ENCODE measurements at places on chromosomes 3 and 15. TPM values are rescaled to one million over a fixed set of nuclear protein-coding genes. Genes with fewer than 3 reads are reported as not detected.

- DNase-seq = no peak
Observed at GRCh38 chr3:46496746-46497555, 825 bp upstream of the RTP3 start.

DNA sequence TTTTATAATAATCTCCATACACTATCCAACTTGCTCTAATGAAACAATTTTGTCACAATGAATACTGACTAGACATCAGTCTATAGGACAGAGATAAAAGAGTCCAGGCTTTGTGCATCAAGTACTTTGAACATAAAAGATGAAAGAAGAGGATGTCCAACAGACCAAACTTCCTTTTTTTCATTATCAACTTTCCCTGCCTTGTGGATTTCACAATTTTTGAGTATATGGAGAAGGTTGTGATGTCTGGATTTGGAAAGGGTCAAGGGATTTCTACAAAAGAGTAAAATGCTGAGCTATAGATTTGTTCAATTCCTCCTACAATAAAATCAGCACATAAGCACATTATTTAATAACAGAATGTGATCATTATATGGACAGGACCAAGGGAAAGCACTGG lies 25.7 kb downstream of the CD47 start:
- no peak for DNase-seq

DNA sequence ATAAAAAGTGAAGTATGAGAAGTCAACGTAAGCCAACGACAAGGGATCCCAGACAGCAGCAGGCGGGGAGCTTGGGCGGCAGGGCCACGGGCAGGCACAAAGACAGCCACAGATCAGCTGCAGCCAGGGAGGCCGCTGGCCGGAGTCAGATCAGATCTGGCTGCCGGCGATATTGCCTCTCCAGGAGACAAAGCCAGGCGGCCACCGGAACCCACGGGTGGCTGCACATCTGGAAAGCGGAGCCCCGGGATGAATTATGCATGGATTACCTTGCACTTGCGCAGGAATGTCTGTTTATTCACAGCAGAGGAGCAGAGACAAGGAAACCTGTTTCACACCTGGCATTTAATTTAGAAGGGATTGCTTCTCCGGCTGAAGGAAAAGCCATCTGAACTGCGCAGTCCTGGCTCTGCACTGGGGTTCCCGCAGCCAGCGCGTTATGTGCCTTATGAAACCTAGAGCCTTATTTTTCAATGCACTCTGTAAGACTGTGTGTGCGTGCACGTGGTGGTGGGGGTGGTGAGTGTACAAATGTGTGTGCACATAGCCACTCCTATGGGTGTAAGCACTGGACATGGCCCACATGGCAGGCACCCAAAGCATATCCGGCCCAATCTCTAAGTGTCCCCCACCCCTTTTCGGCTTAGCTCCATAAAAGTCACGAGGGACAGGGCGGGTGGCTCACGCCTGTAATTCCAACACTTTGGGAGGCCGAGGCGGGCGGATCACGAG lies 427.8 kb upstream of the MCTP2 start:
- DNase-seq = peak; percentile 56

DNA sequence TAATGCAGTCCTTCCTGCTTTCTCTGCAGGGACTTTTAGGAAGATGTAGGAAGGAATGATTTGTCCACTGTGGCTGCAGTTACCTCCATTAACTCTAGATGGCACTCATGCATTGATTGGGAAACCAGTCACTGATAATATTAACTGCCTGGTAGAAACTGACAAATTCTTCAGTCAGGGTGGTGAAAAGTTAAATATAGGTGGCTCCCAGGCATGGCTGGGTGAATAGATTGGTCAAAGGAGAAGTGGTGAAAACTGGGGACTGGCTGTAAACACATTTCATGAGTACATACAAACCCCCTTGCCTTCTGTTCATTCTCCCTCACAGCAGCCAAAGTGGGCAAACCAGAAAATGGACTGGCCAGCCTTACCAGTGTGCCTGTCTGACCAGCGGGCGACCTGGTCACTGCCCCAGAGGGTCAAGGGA lies 333.4 kb downstream of the THSD4 start:
- peak; percentile 63 for DNase-seq

DNA sequence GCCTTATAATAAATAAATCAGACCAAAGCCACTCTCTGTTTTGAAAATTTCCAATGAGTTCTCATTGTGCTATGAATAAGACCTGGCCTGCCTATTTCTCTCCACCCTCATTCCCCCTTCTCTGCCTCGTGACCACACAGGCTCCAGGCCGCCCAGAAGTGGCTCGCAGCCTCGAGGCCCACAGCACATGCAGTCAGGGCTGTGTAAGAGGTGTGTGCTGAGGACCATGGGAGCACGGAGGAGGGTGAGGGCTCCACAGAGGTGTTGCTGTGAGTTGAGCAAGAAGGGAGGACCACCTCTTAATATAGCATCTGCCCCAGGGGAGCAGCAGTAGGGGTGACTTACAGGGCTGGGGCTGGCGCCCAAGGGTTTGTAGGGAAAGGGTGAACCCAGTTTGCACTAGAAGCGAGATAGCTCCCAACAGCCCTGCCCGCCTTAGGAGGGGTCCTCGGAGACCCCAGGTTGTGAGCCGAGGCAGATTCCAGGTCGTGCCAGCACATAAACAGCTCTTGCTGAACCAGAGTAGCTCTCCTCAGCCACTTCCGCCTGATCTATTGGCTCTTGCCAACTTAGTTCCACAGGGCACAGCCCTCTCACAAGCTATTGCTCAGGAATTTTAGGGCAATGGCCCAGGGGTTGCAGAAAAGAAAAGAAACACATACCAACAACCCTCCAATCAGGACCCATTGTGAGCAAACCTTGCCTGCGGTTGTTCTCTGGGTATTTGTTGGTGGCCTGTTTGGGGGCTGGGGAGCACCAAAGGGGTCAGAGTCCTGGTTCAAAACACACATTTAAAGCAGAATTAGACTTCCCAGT lies 117.7 kb downstream of the MYLK start:
- DNase-seq = no peak

- no peak for DNase-seq
Observed at GRCh38 chr3:87615506-87615905, 339.1 kb upstream of the POU1F1 start.

DNA sequence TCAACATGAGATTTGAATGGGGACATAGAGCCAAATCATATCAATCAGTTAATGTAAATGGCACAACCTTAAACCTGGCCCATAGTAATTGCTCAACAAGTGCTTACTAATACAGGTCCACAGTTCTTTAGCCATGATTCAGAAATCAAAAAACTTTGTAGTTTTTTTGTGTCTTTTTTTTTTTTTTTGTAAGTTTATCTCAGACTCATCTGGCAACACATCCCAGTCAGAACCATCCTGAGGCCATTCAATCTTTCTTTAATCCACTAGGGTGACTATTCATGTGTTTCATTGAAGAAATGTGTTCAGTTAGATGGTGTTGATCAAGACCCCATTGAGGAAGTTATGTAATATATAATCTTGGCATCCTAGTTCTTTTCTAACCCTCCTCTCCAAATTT lies 65.4 kb downstream of the ABI3BP start:
- DNase-seq = no peak

GRCh38 chr3:37171144-37171543 lies 3.2 kb downstream of the LRRFIP2 start:
- no peak for DNase-seq

- no peak for DNase-seq
Observed at GRCh38 chr3:23720885-23721284, 84.9 kb upstream of the UBE2E1 start.

GRCh38 chr3:128436214-128436613 lies 30.5 kb downstream of the DNAJB8 start:
- DNase-seq = no peak

- no peak for DNase-seq
Observed at GRCh38 chr15:70357453-70357852, 259.7 kb upstream of the TLE3 start.

DNA sequence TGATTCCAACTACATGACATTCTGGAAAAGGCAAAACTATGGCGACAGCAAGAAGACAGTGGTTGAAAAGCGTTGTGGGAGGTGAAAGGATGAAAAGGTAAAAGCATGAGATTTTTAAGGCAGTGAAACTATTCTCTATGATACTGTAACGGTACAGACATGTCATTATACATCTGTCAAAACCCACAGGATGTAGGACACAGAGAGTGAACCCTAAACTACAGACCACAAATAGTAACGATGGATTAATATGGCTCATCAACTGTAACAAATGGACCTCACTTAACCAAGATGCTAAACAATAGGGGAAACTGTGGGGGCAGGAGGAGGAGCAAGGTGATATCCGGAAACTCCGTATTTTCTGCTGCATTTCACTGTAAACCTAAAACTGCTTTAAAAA lies 39.1 kb downstream of the MYO9A start:
- no peak for DNase-seq

DNA sequence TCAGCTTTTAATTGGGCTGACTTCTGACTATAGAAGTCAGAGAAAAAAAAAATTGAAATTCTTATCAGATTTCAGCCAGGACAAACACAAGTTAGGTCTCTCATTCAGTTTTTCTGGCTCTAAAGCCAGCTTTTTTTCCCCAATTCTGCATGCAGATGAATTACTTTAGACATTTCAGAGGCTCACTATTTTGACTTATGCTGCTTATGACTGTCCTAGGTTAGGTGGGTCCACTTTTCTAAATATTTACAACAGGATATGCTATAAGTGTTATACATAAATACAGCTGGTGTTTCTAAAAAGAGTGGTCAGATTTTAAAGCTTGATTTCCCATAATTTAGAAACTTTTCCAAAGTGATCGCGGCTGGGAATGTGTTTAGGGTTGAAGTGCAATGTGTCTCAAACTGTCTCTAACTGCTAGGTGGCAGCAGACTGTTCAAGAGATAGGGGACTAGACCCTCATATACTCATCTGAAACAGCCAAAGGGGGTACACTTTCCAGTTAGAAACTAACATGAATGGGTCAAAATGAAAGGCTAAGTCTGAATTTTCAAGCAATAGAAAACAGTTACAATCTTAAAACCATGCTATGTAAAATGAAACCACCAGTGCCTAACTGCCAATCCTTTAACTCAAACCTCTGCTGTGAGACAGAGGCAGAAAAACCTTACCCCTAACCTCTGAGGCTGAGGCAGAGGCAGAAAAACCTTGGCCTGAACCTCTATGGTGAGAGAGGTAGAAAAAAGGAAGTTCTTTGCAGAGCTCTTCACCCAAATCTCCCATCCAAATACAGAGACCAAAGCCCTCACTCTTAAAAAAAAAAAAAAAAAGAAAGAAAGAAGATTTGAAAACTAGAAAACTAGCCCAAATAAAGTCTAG lies 596.0 kb downstream of the NTRK3 start:
- no peak for DNase-seq

- DNase-seq = no peak
Observed at GRCh38 chr3:103787164-103787871, 1352.5 kb downstream of the ZPLD1 start.

DNA sequence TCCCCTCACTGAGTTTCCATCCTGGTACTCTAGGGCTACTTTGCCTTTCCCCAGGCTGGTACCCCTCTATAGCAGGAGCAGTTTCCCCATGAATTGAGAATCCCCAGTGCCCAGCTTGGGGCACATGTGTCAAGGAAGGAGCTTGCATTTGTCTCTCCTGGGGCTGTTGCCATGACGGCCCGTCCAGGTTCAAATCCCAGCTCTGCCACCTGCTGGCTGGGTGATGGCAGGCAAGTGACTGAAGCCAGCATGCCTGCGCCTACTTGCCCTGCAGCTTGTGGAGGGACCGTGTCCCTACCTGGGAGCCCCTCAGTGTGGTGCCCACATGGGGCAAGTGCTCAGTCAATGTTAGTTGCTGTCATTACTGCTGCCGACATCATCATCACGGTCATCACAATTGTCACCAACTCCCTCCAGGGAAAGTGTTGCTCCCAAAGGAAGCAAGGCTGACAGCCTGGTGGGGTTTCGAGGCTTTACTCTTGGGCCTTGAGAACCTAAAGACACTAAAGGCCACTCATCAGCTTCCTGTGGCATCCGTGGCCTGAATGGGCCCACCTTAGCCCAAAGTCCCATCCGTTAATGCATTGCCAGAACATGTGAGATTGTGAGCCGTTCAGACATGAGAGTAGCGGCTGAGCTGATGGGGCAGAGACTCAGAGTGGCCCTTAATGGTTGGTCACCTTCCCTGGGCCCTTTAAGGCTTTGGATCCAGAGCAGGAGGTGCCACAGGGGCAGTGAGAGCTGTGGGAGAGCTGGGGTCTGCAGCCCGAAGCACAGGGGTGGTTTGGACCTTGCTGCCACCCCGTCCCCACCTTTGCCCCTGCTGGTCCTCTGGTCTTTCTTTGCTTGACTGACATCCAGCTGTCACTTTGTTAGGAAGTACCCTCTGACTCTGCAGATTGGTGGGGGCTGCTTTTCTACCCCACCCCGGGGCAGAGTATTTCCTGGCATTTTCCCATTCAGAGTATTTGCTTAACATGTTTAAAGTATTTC lies 144.4 kb downstream of the DNAJB8 start:
- DNase-seq = no peak

GRCh38 chr3:94423578-94423977 lies 360.7 kb downstream of the NSUN3 start:
- peak; percentile 35 for DNase-seq

DNA sequence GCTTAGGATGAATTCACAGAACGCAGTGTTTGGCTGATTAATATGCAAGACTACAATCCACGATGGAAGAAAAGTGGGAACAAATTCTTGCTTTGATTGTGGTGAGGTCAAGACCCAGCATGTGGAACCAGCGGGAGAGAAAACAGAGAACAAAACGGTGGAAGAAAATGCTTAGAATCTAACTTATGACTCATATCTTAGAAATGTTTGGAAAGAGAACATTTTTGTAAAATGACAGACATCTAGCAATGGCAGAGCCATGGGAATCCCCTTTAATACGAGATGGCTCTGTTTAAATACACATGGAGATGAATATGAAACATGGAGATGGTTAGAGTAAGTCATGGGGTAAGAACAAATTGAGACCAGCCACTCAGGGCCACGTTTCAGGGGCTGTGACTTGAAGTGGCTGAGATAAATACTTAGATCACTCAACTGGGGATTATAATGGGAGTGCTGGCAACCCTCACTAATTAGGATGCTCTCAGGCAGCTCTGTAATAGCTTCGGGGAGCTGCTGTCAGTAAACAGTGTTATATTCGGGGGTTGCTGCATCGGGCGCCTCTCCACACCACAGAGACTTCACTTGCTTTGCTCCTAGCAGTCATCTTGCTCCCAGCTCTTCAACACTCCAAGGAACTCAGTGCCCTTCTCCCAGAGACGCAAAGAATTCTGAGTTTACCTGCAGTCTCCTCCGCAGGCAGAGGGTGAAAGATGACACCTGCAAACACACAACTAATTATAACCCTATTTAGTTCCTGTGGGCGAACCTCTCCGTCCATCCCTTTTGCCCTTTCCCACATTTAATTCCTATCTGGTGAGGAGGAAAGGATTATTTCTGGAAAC lies 68.0 kb upstream of the ONECUT1 start:
- DNase-seq = no peak

- peak; percentile 21 for DNase-seq
Observed at GRCh38 chr3:52245322-52246263, at the start of gene PPM1M. Gene PPM1M, plus strand, starts transcription at chr3:52245759. Its CDS starts 66 bp downstream, at chr3:52245825.

GRCh38 chr15:66254089-66254950 lies 770 bp upstream of the MEGF11 start:
- no peak for DNase-seq

WDR72 gene
- 0.69 TPM for total RNA-seq

IL12A gene
- 0.30 TPM for total RNA-seq

MUC13 gene
- not detected for total RNA-seq

HIGD2B gene
- total RNA-seq = not detected

MAP3K13 gene
- total RNA-seq = 18.9 TPM

PLS1 gene
- 1.4 TPM for total RNA-seq

PLA2G4D gene
- total RNA-seq = 4.8 TPM

SCAANT1 gene
- total RNA-seq = not detected

BMF gene
- 11.4 TPM for total RNA-seq

GRK7 gene
- 0.10 TPM for total RNA-seq

CCR2 gene
- total RNA-seq = 2.9 TPM

GRM2 gene
- total RNA-seq = 0.10 TPM

All from skin of body (tissue), 3 donors.